ENCODE measurements at places on chromosomes 7 and 10.

GRCh38 chr10:3136336-3136735 lies 36.2 kb downstream of the PITRM1 start:
- no peak for DNase-seq

- no peak for DNase-seq
These were observed 7.2 kb downstream of the TMEM120A start for GRCh38 chr7:75987026-75987804.

DNA sequence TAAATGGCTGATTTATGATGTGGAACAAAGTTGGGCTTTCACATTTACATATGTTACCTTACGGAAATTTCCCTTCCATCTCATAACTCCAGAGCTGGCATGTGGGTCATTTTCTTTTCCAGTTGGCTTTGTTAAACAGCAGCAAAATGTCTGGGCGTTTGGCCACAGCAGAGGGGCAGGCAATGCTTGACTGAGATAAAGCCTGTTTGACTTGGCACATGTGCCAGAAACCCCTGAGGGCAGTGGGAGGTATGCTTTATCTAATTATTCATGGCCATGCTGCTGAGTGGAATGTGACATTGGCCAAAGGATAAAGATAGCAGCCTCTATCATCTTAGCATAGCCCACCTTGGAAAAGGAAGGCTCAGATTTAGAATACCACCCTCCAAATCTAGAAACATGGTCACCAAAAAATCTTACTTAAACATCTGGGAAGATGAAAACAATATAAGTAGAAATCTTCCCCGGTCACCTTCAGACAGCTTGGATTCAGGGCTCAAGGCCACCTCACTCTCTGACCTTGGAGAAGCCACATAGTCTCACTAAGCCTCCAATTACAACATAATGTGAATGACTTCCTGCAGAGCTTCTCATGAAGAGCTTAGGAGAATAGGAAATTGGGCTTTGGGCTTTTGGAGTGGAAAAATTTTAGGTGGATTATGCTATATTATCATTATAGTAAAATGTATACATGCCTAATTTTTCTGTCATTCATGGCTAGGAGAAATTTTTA lies 101.5 kb downstream of the GRM3 start:
- DNase-seq, result no peak

DNA sequence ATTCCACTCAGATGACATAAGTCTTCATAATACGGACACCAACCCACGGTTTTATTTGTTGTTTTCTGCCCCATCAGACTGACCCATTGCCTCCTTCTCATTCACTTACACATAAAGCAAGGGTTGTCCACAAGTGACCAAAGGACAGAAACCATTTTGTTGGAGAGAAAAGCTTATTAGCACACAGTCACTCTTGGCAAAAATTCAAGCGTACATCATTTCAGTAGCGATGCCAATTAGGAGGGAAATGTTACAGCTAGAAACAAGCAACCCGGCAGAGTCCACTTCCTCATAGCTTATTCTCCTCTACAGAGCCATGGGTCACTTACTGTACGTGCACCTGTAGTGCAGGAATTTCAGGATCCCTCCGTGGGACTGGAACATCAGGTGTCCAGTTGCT lies 23.0 kb downstream of the ABLIM1 start:
- DNase-seq, result no peak

DNA sequence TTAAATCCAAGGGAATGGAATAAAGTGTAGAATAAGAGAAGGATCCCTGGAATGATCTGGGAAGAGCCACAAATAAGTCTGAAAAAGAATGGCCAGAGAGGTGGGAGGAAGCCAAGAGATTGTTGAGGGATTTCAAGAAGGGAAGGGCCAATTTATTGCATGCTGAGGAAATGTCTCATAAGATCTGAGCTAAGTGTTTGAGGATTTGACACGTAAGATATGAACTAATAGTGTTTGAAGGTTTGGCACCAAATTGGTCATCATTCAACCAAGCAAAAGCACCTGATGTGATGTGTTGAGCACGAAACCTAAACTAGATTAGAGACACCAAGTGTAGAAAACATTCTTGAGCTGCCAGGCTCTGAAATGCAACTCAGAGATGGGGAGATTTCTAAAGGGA lies 97.9 kb downstream of the TSPAN12 start:
- no peak for DNase-seq

DNA sequence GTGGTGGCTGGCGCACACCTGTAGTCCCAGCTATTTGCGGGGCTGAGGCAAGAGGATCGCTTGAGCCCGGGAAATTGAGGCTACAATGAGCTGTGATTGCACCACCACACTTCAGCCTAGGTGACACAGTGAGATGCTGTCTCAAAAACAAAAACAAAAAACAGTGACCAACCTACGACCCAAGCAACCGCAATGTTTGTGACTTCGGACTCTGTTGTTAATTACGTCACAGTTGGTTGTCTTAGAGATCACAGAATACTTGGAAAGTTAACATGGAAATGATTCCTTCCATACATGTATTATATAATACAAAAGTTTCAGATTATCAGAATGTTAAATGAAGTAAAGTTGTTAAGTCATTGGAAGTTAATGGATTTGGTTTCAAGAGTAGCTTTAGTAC lies 106.2 kb downstream of the REEP3 start:
- no peak for DNase-seq

DNA sequence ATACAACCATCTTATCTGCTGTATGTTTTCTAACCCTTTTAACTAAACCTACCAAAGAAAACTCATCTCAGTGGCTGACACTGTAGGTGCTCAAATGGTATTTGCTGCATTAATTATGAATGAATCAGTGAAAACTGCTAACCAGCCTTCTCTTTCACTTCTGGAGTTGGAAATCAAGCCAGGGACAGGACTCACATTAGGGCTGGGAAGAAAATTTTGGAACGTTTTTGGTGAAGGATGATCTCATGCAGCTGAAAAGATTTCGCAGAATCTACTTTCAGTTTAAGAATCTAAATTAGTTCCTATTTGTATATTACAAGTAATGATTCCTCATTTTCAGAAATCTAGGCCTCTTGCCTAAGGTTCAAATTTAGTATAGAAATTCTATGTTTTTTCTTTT lies 12.9 kb downstream of the MTPN start:
- no peak for DNase-seq

- peak; percentile 23 for DNase-seq
These were observed 138.8 kb downstream of the ZEB1 start for GRCh38 chr10:31457858-31458257.

- DNase-seq, result no peak
These were observed 69.5 kb downstream of the ADCYAP1R1 start for GRCh38 chr7:31121601-31122000.

DNA sequence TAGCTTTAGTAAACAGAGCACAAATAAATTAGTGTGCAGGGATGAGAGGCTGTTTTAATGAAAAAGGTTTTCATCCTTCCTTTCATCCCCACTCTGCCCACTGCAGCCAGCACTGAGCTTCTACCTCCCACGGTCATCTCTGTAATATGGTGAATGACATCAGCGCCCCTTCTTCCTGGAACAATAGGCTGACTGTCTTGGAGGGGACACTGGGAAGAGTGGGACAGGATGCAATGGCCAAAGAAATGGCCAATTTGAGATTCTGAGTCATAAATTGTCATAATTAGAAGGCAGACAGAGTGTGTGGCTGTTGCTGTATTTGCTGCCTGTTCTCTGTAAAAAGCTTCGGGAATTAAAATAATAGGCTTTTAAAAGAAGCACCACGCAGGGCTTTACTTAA lies 126.7 kb upstream of the CALN1 start:
- DNase-seq, result no peak

GRCh38 chr10:114855776-114856543 lies 34.4 kb downstream of the FHIP2A start:
- DNase-seq, result peak; percentile 62

- peak; percentile 30 for DNase-seq
These were observed 163.6 kb downstream of the GALNT11 start for GRCh38 chr7:152189061-152189460.

DNA sequence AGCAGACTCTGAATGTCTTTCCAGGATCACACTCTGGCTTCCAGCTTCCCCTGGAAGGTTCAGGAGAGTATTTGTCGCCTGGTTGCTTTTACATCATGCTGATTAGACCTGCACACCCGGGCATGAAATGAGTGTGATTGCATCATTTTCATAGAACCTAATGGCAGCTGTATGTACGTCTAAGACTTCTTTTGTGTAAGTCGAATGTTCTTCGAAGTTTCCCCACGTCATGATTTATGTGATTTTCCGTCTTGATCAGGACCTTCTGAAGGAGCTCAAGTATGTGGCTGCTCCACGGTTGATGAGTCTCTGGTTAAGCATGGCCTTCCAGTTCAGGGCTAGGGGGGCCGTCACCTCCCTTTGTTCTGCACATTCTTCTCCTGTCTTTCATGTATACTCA lies 4.5 kb downstream of the EIF4H start:
- DNase-seq, result no peak

DNA sequence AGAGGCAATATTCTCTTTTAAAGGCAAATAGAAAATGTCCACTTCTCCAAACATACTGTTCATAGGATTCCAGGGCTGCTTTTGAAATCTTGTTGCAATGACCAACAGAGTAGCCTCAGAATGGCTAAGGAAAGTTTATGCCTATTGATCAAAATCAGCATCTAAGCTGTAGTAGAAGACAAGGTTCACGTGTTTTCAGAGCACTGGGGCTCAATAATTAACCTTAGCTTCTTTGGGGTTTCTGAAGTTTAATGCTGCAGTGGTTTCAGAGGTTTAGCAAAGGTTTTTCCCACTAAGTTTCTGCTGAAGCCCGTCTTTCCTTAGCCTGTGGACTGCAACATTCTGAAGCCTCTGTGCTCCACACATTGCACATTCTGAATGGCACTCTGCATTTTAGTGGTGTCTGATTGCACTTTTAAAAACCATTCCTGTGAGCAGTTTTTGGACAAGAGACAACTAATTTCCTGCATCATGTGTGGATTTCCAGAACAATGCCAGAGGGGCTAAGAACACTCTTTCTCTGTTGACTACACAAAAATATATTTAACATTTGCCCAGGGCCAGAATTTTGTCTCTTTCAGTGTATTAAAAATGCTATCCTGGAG lies 342.5 kb downstream of the PTEN start:
- DNase-seq, result no peak
